ENCODE measurements at places on chromosomes 1 and 21.

DNA sequence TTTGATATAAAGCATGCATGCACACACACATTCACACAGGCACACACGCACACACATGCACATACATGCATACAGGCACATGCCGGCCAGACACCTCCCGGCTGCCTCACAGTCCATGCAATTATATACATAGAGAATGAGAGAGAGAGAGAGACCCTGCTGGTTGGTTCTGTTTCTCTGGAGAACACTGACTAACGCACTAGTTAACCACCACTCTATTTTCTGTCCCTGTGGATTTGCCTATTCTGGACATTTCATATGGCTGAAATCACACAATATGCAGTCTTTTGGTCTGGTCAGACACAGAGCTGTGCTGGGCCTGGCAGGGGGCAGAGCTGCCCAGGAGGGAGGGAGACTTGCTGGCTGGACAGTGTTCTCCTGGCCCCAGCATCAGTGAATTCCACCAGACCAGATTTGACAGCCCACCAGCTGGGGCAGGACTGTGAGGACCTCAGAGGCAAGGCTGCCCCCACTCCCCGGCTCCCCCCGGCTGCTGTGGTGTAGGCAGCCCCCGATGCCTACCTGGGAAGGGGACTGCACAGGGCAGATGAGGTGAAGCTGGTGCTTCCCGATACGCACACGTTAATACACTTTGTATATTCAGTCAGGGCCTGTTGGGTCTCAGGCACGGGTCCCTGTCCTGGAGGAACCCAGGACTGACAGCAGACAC, 152.2 kb downstream of the NPHP4 start:
- DNase-seq, result no peak

- no peak for DNase-seq
Observed at GRCh38 chr1:43128816-43129215, 43.3 kb downstream of the EBNA1BP2 start.

DNA sequence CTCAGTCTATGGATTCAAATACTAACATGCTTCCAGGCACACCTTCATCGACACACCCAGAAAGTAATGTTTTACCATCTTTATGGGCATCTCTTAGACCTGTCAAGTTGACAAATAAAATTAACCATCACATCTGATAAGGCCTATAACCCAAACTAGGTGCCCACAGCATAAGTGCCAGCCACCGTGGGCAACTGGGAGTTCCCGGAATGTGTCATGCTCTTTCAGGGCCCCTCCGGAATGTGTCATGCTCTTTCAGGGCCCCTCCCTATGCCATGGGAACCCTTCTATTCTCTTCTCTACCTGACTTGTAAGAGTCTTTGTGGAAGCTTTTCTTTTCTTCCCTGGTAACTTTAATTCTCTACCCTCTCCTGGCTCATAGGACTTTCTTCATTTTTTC, 26.6 kb downstream of the KRTAP24-1 start:
- DNase-seq, result no peak

DNA sequence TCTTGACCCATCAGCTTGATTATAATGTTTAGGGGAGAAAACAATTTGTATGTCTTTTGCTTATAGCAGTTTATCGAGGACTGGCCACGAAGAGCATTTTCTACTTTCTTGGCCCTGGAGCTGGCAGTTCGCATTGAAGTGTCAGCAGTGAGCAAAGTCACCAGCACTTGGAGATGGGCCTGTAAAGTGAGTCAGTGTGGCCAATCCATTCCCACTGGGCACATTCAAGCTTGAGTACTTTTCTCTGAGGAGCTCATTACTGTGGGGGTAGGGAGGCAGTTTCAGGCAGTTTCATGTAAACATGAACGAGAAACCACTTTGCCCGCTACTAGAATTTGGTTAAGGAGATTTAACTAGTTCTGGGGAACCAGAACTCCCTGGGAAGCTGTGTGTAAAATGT, 164.8 kb downstream of the PRDM2 start:
- DNase-seq, result no peak

- DNase-seq, result no peak
Observed at GRCh38 chr21:32332463-32332951, 33.9 kb downstream of the MRAP start.

- DNase-seq, result no peak
Observed at GRCh38 chr21:16002874-16003466, 273.2 kb downstream of the USP25 start.

- DNase-seq, result no peak
Observed at GRCh38 chr21:45022348-45022675, 52.1 kb upstream of the ADARB1 start.

GRCh38 chr1:107141491-107142126, 770 bp downstream of the NTNG1 start:
- peak; percentile 43 for DNase-seq

GRCh38 chr1:237045278-237046016, 3.5 kb downstream of the RYR2 start:
- no peak for DNase-seq

GRCh38 chr1:221149555-221150075, 270.4 kb downstream of the HLX start:
- no peak for DNase-seq

DNA sequence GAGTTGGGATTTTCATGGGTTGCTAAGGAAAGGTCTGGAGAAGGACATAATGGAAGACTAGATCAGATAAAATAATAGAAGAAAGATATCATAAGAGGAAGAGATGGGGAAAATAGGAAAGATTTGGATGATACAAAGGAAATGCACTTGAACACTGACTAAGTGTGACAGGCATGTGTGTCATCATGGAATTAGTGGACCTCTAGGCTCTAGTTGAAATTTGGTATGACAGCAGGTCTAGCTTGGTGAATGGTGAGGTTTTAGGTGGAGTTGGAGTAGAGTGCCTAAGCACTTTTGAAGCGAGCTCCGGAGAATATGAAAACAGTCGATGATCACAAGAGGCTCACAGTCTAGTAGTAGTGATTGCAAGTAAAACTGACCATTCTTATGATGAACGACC, 73.0 kb upstream of the PTGS2 start:
- no peak for DNase-seq

DNA sequence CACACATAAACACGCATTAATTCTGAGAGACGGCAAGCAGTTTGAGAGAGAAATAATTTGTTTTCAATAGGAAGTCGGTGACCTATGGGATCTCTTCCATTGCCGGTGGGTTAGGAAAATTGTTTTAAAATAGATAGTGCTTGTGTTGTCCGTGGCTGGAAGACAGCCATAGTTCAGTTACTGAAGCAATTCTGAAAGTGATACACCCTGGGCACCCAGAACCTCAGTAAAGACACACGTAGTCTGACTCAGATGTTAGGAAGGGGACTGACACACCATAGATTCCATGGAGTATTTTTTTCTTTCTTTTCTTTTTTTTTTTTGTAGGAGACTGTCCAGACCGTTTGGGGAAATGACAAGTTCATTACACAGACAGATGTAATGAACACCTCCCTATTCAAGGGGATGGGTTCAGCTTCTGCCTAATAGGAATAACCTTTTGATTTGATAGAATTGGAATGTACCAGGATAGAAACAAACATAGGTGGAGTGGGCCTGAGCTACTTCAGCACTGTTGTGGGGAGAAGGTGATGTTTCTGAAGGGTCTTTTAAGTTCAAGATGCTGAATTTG, 1.6 kb downstream of the C1orf21 start:
- no peak for DNase-seq

DNA sequence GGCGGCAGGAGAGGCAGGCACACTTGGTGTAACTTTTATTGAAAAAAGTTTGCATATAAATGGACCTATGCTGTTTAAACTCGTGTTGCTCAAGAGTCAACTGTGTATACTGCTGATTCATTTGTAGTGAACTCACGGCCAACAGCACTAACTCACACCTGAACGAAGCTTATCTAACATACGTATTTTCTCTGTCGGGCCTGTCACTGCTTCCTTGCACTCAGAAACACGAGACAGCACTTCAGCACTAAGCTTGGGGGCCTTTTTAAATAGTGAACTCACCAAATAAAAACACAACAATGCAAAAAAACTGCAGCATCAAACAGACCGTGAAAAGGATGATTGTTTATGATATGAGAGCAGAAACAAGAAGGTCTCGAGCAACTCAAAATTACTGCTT, 58.9 kb upstream of the NEK2 start:
- DNase-seq, result no peak

DNA sequence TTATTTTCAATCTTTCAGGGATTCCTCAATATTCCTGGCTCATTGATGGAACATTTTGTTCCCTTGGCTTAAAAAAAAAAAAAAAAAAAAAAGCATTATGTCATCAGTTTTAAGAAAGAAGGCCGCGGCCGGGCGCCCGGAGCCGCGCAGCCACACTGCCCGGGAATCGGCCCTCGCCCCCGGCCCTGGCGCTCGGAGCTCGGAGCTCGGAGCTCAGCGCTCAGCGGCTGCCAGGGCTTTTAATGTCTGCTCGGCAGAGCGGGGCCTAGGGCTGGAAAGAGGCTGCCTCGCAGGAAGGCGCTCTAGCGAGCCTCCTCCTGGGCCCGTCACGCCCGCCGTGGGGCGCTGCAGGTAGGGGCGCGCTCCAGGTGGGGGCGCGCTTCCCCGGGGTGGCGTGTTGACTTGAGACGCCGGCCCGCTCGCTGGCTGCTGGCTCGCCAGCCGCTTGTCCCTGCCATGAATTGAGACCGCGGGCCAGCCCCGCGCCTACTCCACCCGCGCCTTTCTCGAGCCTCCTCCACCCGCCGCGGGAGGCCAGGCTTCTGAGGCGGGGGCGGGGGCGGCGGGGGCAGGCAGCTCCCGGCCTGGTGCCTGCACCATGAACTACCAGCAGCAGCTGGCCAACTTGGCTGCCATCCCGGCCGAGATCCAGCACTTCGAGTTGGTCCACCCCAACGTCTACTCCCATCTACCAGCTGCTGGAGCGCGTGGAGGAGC, 5.4 kb upstream of the TDRD5 start:
- DNase-seq, result peak; percentile 72

DNA sequence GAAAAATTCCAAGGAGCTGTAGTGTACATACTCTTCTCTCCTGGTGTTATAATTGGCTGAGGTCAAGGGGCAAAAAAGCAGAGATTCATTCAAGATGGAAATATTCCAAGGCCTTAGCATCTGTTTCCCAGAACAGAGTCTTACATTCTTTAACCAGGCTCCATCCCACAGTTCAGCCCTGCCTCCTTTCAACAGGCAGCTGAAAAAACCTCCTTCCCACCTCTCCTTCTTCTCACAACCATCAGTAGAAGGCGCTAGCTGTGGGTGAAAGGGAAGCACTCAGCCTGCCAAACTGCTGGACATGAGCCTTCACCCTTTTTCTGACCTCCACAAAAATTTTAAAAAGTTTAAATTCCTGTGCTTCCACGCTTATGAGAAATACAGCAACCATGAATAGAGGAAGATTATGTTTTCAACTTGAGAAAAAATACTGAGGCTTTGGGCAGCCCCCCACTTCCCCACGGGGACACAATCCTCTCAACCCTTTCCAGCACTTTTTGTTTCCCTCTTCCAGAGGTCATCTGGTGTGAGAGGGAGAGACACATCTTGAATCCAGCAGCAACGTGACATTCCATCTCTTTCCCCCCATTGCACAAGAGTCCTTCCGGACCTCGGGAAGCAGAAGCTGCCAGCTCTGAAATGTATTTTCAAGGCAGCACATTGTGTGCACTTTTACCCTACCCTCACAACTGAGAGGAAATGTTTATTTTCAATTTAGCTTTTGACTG, 43.2 kb upstream of the FMO2 start:
- DNase-seq, result peak; percentile 73

DNA sequence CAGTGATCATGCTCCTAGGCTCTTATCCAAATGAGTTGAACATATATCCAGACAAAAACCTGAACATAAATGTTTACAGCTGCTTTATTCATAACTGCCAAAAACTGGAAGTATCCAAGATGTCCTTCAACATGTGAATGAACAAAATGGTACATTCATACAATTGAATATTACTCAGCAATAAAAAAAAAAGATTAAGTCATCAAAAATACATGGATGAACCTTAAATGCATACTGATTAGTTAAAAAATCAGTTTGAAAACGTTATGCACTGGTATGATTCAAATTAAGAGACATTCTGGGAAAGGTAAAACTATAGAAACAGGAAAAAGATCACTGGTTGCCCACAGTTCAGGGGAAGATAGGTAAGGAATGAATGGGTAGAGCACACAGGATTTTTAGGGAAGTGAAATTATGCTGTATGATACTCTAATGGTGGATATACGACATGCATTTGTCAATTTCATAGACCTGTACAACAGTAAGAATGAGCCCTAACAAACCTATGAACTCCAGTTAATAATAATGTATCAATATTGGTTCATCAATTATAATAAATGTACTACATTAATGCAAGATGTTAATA, 3.1 kb downstream of the LRRC40 start:
- no peak for DNase-seq

- no peak for DNase-seq
Observed at GRCh38 chr1:82634266-82634665, 833.5 kb downstream of the ADGRL2 start.

DNA sequence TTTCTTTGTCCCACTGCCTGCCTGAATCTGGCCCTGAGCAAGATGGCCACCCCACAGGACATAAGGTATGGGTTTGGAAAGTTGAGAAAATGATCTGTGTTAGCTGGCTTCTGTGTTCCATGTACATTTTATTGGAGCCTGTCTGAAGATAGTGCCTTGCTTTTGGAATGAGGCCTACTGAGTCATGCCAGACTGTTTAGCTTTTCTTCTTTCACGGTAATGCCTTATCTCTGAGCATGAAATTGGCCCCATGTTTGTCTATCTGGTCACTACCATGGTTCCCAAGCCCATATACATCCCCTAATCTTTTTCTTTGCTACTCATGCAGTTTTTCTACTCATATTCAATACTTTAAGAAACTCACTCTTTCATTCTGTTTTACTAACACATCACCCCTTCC, 85.1 kb upstream of the LMO4 start:
- no peak for DNase-seq

- no peak for DNase-seq
Observed at GRCh38 chr1:79281442-79281841, 274.9 kb upstream of the ADGRL4 start.

DNA sequence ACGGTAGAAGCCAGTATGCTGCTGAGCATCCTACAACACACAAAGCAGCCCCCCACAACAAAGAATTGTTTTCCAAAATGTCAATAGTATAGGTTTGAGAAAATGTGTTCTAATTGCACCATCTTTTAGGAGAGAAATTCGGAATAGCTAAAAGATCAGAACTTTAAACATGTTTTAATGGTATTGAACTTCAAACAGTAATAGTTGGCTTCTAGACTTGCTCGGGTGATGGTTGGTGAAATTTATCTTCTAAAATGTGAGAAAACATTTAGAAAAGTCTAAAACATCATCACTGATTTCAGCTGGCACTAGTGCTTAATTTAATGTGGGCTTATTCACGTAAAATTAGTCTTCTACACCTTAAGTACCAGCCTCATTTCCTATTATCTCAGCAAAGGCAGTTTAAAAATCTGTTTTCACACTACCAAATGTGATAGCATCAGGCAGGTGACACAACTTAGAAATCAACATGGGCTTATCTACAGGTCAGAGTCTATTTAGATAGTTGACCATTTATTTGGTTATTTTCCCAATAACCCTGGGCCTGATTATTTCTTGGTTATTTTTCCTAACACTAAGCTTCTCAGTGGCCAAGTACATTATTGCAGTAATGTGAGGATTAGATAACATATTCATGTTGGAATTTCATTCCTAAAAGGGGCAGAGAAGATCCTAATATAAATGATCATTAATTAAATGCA, 399.3 kb upstream of the PKN2 start:
- no peak for DNase-seq

- no peak for DNase-seq
Observed at GRCh38 chr1:208903251-208903905, 659.2 kb upstream of the PLXNA2 start.
